ENCODE measurements at places on chromosomes 3 and 15.
A peak's percentile ranks its signal among the peaks of the same experiment; 100 is the strongest.

DNA sequence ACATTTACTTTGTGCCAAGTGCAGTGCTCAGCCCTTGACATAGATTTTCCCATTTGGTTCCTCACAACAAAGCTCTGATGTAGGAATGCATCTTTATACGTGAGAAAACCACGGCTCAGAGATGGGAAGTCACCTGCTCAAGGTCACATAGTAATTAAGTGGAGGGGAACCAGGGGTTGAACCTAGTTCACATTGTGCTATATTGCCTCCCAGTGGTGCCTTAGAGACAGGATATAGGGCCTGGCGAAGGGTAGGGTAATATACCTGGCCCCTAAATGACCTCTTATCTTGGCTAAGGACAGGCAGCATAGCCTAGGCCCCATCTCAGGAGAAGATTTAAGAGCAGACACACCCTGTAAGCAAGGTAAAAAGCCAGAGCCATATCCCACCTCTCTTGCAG, 71.5 kb downstream of the FOXP1 start:
- no peak for DNase-seq

DNA sequence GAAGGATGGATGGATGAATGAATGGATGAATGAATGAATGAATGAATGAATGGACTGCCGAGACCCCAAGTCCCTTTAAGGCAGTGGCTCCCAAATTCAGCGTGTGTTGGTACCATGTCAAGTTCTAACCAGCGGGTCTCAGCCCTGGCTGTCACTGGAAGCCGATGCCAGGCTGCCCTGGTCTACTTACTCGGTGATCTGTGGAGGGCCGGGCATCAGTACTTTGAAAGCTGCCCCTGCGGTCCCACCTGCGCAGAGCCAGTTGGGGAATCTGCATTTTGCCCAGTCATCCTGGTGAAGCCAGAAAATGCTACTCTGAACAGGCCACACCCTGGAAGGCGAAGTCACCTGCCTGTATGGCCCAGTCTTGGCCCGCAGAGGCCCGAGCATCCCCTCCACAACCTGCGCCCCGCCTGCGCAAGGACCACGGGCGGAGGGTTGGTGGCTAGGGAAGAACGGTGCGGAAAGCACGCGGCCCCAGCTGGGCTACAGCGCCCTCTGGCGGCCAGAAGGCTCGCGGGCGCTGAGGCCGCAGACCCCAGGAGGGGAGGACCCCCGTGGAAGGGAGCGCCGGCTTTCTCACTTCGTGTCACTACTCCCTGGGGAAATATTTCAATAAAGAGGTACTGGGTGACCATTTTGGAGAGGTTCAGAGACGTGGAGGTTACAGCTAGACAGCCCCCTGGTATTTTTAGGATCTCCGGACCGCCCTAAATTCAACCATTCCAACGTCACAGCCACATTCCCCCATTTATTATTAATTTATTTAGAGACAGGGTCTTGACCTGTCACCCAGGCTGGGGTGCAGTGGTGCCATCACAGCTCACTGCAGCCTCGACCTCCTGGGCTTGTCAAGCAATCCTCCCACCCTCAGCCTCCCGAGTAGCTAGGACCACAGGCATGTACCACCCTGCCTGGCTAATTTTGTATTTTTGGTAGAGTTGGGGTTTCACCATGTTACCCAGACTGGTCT, 34.9 kb downstream of the PRKCD start:
- DNase-seq, result no peak

GRCh38 chr3:129404610-129405009, 23.8 kb downstream of the EFCAB12 start:
- no peak for DNase-seq

GRCh38 chr3:196096382-196096953, 14.6 kb upstream of the TFRC start:
- DNase-seq, result no peak

DNA sequence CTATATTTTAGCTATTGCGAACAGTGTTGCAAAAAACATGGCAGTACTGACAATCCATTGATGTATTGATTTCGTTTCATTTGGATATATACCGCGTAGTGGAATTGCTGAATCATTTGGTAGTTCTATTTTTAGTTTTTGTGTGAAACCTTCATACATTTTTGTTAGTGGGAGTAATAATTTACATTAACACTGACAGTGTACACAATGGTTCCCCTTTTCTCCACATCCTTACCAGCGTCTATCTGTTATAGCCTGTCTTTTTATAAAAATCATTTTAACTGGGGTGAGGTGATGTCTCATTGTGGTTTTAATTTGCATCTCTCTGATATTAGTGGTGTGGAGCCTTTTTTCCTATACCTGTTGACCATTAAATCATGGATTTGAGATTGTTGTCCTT, 392.4 kb upstream of the ALCAM start:
- no peak for DNase-seq

DNA sequence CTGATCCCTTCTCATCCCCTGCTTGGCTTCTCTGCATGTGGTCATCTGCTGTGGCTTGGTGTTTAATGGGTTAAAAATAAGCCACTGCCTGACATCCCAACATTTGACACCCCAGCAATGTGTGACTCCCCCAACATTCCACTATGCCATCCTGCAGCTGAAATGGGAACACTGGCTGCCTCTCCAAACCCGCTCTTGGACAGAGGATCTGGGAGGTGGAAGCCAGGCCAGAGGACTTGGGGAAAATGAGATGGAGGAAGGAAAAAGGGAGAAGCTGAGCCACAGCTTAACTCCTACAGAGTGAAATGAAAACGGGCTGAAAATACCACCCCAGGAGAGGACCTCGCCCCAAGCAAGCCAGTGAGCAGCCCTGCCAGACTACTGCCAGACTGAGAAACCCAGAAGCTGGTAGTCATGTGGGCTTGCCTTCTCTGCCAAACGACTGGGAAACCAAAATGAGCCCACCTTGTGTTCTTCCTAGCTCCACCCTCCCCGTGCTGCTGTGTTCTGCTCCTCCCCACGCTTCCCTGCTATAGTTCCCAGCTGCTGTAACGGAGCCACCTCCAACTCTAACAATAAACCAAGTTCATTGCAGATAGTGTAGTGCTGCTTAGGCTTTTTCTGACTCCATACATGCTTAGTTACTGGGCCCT, 13.7 kb downstream of the MAP1A start:
- no peak for DNase-seq

DNA sequence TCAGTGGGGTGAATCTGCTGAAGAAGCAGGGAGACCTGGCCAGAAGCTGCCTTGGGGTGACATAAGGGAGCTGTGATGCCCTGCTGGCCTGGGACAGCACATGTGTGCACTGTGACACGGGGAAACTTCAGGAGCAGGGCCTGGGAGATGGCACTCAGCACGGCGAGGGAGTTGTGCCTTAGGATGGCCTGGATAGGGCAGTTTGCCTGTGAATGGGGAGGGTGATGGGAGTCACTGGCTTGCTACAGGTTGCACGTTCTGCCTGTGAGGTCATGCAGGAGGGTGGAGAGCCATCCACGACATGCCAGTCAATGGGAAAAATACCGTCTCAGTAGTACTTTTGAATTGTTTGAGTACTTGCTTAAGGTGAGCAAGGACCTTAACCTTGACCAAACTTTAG, 76.8 kb upstream of the UBE3A start:
- no peak for DNase-seq

DNA sequence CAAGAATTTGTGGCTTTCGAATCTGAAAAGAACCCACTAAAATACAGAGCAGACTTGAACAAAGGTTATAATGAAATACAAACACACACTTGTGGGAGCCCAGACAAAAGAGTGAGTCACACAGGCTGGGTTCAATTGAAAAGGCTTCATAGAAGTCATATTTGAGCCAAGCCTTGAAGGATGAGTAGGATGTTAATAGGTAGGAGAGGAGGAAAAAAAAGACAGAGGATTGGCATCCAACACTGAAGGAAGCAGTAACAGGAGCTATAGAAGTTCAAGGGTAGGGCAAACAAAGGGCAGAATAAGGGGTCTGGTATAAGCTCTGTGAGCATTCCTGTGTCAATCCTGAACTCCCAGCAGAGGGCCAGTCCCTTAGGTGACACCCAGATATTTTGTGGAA, 325.4 kb downstream of the FOXP1 start:
- DNase-seq, result no peak

GRCh38 chr3:1611824-1612223, 486.8 kb upstream of the CNTN4 start:
- DNase-seq, result no peak

DNA sequence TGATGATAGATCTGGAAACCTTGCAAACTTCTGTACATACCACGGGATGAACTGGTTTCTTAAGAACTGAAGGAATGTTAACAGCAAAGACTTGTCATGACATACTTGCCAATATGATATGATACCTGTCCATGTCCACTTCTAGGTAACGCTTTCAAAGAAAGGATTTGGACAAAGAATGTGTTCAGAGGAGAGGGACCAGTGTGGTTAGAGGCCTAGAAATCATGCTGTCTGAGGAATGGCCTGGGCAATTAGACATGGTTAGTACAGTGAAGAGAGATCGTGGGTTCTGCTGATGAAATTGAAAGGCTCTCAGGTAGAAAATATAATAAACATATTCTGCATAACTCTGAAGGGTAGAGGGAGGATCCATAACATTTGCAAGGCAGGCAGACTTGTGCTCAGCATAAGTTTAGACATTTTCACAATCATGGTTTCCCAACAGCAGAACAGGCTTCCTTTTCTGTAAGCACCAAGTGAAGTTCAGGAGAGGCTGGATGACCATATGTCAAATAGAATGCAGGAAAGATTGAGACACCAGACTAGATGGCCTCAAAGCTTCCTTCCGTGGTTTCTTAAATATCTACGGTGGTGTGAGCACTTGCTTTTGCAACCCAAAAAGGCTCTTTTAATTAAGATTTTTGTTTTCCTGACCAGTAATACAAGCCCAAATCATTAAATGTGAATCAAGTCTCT, 39.9 kb downstream of the TGFBR2 start:
- DNase-seq, result peak; percentile 54

DNA sequence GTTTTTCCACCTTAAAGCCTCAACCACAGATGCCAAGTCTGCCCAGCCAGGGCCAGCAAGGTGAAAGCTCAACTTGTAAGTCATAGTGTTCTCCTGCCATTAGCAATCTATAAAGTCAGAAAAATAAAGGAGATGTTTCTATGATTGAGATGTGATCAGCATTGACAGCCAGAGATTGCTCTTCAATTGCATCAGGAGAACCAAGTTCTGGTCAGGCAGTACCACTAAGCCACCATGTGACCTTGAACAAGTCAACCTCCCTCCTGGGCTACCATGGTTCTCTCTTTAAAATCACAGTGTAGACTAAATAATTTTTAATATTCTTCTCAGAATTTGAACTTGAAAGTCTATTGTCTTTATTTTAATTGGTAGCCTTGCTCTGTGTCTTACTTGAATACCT, 220.3 kb upstream of the HES1 start:
- no peak for DNase-seq

DNA sequence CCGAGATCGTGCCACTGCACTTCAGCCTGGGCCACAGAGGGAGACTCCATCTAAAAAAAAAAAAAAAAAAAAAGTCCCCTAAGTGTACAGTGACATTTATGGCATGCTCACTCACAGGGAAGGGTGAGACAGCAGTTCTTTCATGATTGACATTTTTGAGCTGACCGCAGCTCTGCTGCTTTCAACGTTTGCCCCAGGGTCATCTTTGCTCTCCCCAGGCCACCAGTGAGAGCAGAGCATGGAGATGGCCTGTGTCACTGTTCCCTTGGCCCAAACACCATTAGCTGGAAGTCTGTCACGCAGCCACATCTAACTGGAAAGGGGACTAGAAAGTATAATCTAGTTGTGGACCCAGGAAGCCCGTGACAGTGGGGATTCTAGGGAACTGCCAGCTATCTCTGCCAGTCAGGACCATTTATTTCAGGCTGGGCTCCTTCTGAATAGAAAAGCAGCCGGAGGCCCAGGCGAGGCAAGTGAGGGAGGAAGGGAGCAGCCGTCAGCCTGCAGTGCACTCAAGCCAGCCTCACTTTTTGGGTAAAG, 193.4 kb upstream of the HES1 start:
- DNase-seq, result no peak

GRCh38 chr15:63597038-63597790, at the start of gene FBXL22:
Gene FBXL22, plus strand, starts transcription at chr15:63597387. Its CDS starts 6 bp downstream, at chr15:63597393.
- DNase-seq, result peak; percentile 37

DNA sequence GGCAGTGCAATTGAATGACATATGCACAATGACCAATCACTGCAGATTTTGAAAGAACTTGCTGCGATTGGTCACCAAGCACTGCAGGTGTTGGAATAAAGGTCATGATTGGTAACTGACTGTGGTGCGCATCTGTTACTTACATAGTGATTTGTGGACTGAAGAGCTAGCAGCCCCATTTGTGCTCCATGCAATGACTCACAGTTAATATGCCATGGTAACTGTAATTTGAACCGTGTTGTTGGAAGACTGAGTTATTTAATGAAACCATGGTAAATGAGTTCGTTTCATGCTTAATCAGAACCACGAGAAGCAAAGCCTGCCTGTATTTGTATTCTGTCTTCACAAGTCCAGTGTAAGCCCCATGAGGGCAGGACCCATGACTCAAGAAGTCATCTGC, 220.5 kb downstream of the TJP1 start:
- DNase-seq, result no peak
